Stimulated activated CD4-positive, alpha-beta T cell treated with anti-CD3 and anti-CD28 coated beads, Interleukin-4, amount 100 ng/mL, for 48 hours (primary cell): ENCODE measurements at places on chromosomes 11 and 22.

DNA sequence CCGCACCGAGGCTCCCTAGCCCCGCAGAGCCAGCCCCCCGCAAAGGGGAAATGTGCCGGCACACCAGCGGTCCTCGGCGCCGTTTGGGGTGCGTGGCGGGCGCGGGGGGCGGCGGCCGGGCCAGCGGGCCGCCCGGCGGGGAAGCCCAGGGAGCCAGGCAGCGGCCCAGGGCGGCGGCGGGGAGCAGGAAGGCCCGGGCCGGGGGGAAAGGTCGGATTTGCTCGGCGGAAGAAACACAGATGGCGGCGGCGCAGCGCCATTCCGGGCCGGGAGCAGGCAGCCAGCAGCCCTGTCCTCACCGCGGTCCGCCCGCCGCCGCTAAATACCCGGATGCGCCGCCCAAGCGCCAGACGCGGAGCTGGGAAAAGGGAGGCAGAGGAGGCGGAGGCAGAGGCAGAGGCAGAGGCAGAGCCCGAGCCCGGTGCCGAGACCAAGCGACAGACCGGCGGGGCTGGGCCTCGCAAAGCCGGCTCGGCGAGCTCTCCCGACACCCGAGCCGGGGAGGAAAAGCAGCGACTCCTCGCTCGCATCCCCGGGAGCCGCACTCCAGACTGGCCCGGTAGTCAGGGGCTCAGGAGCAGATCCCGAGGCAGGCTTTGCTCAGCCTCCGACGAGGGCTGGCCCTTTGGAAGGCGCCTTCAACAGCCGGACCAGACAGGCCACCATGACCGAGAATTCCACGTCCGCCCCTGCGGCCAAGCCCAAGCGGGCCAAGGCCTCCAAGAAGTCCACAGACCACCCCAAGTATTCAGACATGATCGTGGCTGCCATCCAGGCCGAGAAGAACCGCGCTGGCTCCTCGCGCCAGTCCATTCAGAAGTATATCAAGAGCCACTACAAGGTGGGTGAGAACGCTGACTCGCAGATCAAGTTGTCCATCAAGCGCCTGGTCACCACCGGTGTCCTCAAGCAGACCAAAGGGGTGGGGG is 2.6 kb upstream of the GCAT start:
- peak; percentile 83 for DNase-seq

GRCh38 chr22:49647627-49648026 is 180.0 kb downstream of the BRD1 start:
- no peak for DNase-seq

- no peak for DNase-seq
These were observed 5.5 kb upstream of the ANKK1 start for GRCh38 chr11:113382121-113382520.

- DNase-seq = peak; percentile 39
These were observed 84.5 kb downstream of the ISX start for GRCh38 chr22:35150183-35151107.

GRCh38 chr22:46481386-46481785 is 56.0 kb downstream of the CELSR1 start:
- no peak for DNase-seq

- DNase-seq = no peak
These were observed 54.3 kb downstream of the FAT3 start for GRCh38 chr11:92278791-92279433.

DNA sequence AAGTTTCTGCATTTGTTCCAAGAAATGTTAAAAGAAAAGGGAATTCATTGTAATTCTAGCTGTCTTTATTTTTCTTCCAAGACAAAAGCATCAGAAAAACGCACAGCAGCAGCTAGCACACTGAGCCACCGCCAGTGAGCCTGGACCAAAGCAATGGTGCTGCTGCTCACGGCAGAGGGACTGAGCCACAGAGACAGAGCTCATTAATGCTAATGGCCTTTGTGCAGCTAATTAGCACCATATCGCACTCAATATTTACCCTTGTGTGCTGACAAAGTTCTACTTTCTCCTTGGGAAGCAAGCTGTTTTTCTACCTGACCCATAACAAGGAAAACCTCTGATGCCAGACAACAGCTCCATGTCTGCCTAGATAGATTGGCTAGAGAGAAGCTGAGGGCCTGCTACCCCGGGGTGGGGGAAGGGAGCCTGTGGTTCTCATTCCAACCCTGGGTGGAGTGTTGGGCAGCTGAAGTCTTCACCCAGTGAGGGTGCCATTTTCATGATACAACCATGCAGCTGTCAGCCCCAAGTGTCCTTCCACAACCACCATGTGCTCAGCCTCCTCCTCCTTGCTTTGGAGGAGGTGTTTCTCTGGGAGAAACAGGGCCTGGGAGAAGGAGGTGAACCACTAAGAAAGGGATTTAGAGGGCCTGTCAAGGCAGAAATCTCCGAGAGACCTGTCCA is 131.1 kb upstream of the NCAM1 start:
- no peak for DNase-seq
